Activated T-helper 1 cell treated with Interleukin-2 at 50 U/mL for 16 hours (primary cell): ENCODE measurements at places on chromosomes 7 and 10.

- no peak for DNase-seq
Measured at GRCh38 chr10:125333769-125334168, 173.4 kb upstream of the CTBP2 start.

GRCh38 chr7:36878288-36878687 is 154.0 kb upstream of the AOAH start:
- DNase-seq, result no peak

DNA sequence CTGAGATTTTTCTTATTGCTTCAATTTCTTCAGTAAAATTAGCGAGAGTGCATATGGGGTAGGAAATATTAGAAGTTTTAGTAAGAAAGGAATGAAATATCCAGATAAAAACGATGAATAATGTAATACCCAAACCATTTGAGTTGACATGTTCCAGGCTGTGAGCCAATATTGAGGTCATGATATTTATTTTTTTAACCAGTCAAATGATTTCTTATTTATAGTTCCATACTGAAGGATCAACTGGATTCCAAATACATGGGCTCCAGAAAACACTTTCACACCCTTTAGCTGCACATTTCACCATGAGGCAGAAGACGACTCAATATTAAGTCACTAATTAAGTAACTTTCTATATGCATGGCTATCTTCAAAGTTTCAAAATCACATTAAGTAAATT is 312.5 kb downstream of the PPP1R3A start:
- DNase-seq, result no peak

DNA sequence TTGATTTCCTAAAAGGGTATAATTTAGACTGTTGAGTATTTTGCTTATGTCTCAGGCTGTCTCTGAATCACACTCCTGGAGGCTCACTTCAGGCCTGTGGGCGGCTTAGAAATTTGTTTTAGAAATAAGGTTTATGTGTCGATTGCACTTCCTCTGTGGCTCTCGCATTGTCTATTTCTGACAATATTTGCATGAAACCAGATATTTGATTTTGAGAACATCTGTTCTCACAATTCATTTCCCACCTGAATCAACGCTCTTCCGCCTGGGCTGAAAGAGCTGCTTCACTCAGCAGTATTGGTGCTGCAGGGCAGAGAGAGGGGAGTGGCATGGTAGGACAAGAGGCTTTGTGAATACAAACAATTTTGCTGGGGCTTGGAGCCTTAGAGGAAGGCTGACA is 262.0 kb downstream of the ADRA2A start:
- DNase-seq, result no peak

GRCh38 chr10:47101196-47101595 is 190.0 kb downstream of the PTPN20 start:
- no peak for DNase-seq

GRCh38 chr7:31747553-31747952 is 60.5 kb downstream of the PPP1R17 start:
- no peak for DNase-seq

- no peak for DNase-seq
Measured at GRCh38 chr10:28973309-28973972, 296.1 kb downstream of the BAMBI start.

GRCh38 chr10:96188421-96188820 is 58.3 kb downstream of the ZNF518A start:
- DNase-seq, result no peak

- peak; percentile 45 for DNase-seq
Measured at GRCh38 chr7:26202019-26202990, 760 bp downstream of the CBX3 start.

DNA sequence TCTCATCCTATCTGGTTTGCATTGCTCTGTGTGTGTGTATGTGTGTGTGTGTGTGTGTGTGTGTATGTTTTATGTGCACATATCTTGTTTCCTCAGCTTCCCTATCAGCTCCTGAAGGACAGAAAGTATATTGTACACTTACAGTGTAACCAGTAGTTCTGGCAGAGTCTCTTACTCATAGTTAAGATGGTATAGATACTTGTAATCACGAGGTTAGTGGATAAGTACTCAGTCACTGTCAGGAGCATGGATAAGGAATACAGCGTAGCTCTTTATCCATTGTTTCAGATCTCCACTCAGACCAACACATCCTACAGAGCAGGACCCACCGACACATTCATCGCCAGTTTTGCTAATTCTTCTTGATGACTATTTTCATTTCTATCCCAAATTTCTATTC is 275.0 kb downstream of the TSPAN12 start:
- DNase-seq, result no peak

GRCh38 chr10:5894873-5895272 is 4.8 kb downstream of the FBH1 start:
- DNase-seq, result no peak

GRCh38 chr10:52906046-52906445 is 133.5 kb upstream of the MBL2 start:
- DNase-seq, result no peak

DNA sequence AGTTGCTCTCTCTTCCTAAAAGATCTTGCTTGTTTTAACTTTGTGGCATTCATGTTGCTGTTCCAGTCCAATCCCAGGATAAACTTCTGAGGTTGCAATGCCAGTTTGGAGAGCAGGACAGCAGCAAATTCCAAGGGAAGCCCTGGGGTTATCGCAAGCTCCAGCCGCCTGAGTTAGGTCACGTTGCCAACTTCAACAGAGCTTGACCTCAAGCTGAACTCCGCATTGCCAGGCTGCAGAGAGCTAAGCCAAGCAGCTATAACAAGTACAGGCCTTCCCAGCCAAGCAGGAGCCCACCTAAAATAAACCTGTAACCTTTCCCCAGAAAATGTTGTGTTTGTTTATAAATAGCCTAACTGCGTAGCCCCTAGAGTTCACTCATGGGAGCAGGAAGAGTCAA is 138.9 kb upstream of the LYZL1 start:
- no peak for DNase-seq

DNA sequence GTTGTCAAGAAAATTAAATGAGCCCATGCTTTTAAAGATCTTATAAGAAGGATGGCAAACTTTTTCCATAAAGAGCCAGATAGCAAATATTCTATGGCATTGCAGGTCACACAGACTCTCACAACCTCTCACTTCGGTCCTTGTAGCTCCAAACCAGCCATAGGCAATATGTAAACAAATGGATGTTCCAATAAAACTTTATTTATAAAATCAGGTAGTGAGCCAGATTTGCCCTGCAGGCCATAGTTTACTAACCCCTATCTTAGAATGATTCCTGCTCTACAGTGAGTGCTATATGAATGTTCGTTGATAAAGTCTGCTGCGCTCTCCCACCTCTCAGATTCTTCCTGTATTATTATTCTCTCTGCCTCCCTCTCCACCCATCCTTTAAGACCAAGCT is 177.7 kb downstream of the KCNMA1 start:
- no peak for DNase-seq

DNA sequence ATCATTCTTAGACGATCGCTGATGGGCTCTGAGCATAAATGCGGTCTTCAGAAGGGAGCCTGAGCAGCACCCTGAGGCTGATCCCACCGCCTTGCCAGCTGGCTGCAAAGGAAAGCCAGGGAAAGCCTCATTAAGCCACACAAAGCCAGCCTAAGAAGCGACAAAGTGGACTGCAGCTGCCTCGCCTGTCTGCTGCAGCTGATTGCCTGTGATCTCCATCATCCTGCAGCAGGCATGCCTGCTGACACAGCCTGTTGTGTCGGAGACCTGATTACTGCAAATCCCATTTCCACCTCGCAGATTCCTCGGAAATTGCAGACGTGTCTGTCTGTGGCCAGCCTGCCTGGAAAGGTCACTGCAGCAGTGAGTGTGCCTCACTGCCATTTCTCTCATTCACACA is 1087.0 kb upstream of the AUTS2 start:
- DNase-seq, result no peak

DNA sequence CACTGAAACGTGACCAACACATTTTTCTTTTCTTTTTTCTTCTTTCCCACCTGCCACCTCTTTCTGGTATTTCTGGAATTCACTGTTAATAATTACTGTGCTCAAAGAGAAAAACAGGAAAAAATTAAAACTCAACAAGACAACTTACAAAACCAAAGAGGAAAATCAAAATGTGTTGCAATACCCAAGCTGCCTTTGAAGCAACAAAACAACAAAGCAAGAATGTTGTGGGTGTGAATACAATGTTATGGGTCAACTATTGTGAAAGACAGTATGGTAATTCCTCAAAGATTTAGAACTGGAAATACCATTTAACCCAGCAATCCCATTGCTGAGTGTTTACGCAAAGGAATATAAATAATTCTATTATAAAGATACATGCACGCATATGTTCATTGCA is 415.1 kb downstream of the GFRA1 start:
- DNase-seq, result no peak

GRCh38 chr10:130914367-130914766 is 397.2 kb downstream of the TCERG1L start:
- no peak for DNase-seq

- DNase-seq, result no peak
Measured at GRCh38 chr7:150845421-150845861, 6.9 kb upstream of the AOC1 start.

- no peak for DNase-seq
Measured at GRCh38 chr7:107666790-107667189, 6.2 kb downstream of the SLC26A4 start.

- no peak for DNase-seq
Measured at GRCh38 chr10:54372179-54372578, 428.9 kb downstream of the PCDH15 start.

- peak; percentile 45 for DNase-seq
Measured at GRCh38 chr7:104943502-104944343, 70.3 kb upstream of the KMT2E start.

GRCh38 chr7:148963583-148964482 is 64.5 kb downstream of the PDIA4 start:
- DNase-seq, result no peak

DNA sequence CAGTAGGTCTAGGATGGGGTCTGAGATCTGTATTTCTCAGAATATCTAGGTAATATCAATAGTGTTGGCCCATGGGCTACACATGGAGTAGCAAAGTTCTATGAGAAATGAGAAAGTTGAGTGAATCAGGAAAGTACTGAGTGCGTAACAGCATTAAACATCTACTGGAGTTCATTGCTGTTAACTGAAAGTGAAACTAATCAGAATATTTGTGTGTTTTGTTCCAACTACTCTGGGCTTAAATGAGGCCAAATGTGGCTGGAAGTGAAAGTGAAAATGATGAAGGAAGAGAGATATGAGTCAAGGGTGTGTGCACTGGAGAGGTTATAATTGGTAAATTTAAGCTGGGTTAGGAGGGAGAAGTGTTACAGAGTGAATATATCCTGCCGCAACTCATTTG is 46.5 kb downstream of the TMEM106B start:
- no peak for DNase-seq

DNA sequence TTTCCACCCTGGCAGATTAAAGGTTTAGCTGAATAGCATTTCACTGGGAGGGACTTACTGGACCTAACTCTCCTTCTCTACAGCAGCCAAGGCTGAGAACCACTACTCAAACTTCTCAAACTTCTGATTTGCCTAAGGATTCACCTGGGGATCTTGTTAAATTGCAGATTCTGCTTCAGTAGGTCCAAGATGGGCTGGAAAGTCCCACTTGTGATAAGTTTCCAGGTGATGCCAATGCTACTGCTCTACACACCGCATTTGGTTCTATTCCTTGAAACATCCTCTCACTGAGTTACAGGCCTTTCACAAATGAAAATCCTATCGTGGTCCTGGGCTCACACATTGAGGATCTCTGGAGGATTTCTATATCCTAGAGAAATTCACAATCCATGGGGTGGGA is 147.9 kb downstream of the CHCHD3 start:
- DNase-seq, result no peak

GRCh38 chr7:30845426-30846135 is 66.1 kb upstream of the AQP1 start:
- DNase-seq, result no peak

DNA sequence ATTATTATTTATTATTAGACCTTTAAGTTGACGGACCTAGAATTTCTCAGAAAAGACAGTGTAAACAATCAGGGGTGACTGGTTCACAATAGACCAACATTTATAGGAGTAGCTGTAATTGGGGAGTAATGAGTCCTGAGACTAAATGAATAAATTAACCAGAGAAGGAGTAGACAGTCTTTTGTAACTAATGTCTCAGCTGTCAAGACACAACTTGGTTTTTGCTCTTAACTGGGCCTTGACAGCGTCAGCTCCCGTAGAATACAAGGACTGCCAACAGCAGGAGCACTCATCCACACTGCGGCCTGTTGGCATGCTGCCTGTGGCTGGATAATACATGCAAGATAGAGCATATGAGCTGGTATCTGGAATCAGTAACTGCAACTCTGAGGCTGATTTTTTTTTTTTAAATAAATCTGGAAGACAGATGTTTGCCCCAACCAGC is 123.9 kb downstream of the CACNA2D1 start:
- DNase-seq, result no peak

DNA sequence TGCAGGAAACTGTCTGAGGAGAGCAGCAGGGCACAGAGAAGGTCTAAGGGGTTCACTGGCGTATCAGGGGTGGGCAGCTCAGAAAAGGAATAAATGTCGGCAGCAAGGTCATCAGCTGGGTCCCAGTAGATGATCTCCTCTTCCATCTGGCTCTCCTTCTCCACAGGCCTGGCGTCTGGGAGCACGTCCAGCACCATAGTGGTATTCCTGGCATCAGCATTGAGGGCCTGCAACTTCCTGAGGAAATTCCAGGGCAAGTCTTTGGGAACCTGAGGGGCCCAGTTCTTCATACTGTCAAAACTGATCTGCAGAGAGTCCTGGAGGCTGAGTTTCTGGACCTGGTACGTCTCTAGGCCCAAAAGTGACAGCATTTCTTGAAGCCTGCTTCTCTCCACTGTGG is 9.6 kb upstream of the MRPS24 start:
- DNase-seq, result no peak

DNA sequence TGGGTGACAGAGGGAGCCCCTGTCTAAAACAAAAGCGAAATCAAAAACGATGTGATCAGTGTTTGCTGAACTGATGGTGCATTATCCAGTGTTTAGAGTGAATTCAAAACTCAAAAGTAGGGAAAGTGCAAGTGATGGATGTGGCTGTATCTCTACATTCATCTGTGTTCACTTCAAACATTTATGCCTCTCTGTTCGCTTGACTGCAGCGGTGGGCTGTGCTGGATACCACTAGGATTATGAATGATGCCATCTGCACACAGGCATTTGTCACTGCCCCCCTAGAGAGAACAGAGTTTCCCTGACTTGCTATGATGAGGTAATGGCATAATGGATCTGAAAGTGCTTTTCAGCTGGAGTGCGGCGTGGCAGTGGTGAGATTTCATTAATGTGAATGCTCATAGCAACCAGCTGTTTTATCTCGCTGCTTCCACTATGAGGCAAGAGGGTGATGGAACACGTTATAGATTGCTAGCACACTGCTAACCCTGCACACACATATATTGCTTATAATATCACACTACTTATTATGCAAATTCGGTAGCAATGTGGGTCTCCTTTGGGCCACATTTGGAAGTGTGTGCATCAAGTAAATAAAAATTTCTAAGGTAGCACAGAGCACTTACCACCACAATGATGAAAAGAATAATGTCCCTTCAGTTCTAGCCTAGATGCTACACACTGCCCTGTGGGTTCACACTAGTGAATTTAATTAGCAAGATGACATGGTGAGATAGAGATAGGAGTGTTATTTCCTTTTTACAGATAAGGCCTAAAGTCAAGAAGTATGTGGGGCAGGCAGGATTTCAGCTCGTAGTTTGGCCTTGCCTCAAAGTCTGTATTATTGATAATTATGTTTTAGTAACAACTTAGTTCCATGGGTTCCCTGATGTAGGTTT is 164.7 kb downstream of the CAMK1D start:
- no peak for DNase-seq
